ENCODE measurements at places on chromosomes 13 and 19.

DNA sequence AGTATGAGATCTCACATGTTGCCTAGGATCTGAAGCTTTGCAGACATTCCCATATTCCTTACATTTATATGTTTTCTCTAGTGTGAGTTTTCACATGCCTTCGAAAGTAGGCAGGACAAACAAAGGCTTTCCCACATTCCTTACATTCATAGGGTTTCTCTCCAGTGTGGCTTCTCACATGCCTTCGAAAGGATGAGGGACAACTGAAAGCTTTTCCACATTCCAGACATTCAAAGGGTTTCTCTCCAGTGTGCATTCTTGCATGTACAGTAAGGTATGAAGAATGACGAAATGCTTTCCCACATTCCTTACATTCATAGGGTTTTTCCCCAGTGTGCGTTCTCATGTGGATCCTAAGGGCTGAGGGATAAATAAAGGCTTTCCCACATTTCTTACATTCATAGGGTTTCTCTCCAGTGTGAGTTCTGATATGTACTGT is 14.2 kb downstream of the ZNF699 start:
- H3K4me3 ChIP-seq = no peak overlapping the region
- no peaks in the 10 kb centered on the region for H3K27me3 ChIP-seq
- peak overlapping the region; percentile 23 for H3K27ac ChIP-seq

GRCh38 chr13:106187501-106188095 is 347.9 kb downstream of the EFNB2 start:
- H3K4me1 ChIP-seq = no peaks in the 10 kb centered on the region
- H3K27ac ChIP-seq = no peak overlapping the region
- no peak for DNase-seq
- H3K36me3 ChIP-seq = no peaks in the 10 kb centered on the region

- no peaks in the 10 kb centered on the region for H3K4me1 ChIP-seq
- H3K36me3 ChIP-seq = no peaks in the 10 kb centered on the region
- no peak overlapping the region for H3K27ac ChIP-seq
- no peak overlapping the region for H3K4me3 ChIP-seq
- no peaks in the 10 kb centered on the region for H3K27me3 ChIP-seq
- no peak for DNase-seq
Measured at GRCh38 chr13:30807392-30807791, 72.0 kb downstream of the ALOX5AP start.

GRCh38 chr19:41324921-41325639 is 15.1 kb downstream of the CCDC97 start:
- H3K36me3 ChIP-seq = no peaks in the 10 kb centered on the region
- peak overlapping the region; percentile 71 for H3K4me3 ChIP-seq
- peak; percentile 79 for DNase-seq
- H3K27me3 ChIP-seq = no peaks in the 10 kb centered on the region

DNA sequence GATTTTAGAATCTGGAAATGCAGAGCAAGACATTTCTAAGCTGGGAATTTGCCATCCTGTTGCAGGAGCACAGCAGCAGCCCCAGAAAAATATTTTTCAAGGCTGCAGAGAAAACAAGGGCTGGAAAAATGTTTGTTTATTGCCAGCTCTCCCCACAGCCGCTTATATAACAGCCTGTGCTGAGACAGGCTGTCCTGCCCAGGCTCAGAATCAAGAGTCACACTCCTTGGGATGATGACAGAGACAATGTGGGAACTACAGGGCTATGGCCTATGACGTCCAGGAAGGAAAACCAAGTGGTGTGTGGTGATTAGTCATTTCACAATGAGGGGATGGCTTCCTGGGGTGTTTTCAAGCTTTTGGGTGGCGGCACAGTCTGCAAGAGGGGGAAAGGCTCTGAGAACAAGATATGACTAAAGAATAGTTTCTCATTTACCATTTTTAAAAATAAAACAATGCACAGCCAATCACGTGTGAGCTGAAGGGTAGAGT is 136.3 kb upstream of the SERP2 start:
- no peaks in the 10 kb centered on the region for H3K36me3 ChIP-seq
- DNase-seq = no peak
- H3K27ac ChIP-seq = no peak overlapping the region

DNA sequence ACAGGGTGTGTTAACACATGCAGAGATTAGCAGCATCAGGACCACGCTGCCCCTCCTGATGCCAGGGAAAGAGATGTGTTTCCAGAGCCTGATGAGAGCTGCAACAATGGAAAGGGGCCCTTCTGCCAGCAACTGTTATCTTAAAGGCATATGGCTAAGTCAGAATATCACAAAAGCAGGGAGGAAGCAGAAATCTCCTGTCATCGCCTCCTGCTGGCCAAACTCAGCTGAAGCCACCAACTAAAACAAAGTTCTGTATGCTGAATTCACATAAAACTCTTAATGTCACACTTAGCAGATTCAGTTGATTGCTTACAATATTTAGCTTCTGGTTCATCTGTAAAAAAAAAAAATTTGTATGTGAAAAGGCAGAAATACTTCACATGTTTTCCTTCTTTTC is 178.2 kb downstream of the GPC5 start:
- no peaks in the 10 kb centered on the region for H3K4me1 ChIP-seq
- no peak overlapping the region for H3K27ac ChIP-seq
- no peaks in the 10 kb centered on the region for H3K27me3 ChIP-seq
- DNase-seq = peak; percentile 71
- no peak overlapping the region for H3K4me3 ChIP-seq

DNA sequence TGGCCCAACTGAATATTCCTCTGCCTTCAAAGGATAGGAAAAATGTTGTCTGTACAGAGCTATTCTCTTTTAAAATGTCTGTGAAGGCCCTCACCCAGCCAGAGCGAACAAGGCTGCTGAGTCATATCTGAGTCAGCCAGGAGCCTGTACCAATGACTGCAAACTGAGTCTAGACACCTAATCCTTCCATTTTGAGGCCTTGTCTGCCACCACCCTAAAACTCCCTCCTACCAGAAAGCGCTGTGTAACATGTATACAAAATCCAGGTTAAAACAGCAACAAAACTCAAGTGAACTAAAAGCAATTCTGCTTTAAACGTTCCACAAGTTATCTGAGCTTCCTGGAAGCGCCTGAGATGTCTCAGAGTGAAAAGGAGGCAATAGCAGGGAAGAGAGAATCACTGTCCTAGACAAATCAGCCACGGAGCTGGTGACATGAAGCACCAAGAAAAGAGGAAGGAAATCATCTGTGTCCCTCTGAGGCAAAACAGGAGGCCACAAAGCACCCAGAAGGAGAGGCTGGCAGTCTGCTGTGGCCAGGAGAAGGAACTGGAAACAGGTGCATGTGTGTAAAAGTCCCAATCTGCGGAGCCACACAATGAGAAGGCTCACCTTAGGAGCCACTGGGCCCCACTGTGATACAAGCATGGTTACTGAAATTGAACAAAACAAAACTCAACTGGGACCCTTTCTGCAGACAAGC is 10.2 kb downstream of the DHRS12 start:
- peaks cover 12% of the 10 kb centered on the region for H3K4me1 ChIP-seq
- no peak for DNase-seq
- no peaks in the 10 kb centered on the region for H3K36me3 ChIP-seq
- no peaks in the 10 kb centered on the region for H3K27me3 ChIP-seq
- no peak overlapping the region for H3K4me3 ChIP-seq
- no peak overlapping the region for H3K27ac ChIP-seq

DNA sequence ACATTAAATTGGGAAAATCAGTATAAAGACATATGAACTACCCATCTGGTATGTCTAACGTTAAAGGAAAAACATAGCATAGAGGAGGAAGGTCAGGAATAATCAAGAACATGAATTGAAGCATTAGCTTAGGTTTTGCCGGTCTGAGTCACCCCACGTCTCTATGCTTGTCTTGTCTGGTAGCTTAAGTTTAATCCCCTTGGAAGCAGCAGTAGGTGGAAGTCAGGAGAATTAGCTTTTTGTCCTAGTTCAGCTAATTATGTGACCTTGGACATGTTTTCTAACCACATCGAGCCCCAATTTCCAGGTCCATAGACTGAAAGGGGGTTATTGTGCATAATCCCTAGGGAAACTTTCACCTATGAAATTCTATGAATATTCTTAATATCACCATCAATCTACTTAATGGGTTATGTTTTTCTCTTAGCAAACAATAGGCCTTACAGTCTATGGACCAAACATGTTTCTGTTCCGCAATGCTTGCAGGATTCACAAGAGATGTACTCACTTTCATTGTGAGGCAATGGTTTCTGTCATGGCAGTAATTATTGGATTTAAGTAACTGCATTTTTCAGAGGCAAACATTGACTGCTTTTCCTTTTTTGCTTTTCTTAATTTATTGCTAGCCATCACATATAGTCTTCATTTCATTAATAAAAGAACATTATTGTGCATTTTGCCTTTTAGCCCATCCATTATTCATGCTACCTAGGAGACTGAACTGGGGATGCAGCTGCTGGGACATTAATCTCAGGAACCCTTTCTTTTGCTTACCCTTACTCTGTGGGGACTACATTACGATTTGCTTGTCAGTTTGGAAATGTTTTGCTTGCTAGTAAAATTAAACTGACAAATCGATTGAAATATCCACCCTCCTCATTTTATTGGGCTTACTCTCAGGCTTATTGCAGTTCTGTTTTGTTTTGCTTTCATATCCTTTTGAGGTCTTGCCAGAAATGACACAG is 304.8 kb upstream of the MAB21L1 start:
- no peaks in the 10 kb centered on the region for H3K27me3 ChIP-seq
- no peak overlapping the region for H3K27ac ChIP-seq
- no peaks in the 10 kb centered on the region for H3K36me3 ChIP-seq
- no peak overlapping the region for H3K4me3 ChIP-seq
- DNase-seq = no peak

DNA sequence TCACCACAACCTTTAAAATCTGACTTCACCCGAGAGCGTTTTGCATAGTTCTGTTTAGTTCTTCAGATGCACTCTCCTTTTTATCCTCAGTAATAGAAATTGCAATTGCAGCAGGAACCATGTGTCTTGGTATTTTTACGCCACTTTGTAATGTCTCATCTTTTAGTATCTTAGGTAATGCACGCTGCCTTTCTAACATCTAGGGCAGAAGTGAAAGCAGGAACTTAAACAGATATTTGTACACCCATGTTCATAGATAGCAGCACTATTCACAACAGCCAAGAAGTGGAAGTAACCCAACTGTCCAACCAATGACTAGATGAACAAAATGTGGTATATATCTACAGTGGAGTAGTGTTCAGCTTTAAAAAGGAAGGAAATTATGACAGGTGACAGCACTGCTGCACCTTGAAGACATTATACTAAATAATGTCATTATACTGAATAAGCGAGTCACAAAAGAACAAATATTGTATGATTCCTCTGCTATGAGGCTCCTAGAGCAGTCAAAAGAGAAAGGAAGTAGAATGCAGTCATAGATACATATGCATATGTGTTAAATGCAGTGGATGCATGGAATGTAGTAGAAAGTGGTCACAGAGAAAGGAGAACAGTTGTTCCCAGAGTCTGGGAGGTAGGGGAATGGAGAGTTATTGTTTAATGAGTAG is 105.9 kb upstream of the GJB6 start:
- H3K4me1 ChIP-seq = no peaks in the 10 kb centered on the region
- no peak for DNase-seq
- H3K36me3 ChIP-seq = no peaks in the 10 kb centered on the region
- H3K27me3 ChIP-seq = no peaks in the 10 kb centered on the region
- H3K4me3 ChIP-seq = no peak overlapping the region
- no peak overlapping the region for H3K27ac ChIP-seq

DNA sequence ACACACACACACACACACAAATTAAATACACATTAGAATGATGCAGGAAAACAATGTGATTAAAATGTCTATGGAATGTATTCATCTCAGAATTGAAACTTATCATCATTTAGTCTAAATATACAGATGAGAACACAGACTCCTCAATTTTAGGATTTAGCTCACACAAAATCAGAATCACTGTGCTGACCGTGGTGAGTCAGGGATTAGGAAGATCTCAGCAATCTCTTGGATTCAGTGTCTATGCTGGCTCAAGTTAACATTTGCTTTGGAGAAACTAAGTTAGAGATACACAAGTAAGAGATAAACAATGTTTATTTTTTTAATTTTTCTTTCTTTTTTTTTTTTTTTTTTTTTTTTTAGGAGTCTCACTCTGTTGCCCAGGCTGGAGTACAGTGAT is 323.6 kb downstream of the KLF12 start:
- peaks cover 13% of the 10 kb centered on the region for H3K4me1 ChIP-seq
- H3K4me3 ChIP-seq = no peak overlapping the region
- H3K36me3 ChIP-seq = no peaks in the 10 kb centered on the region
- DNase-seq = no peak

- H3K4me1 ChIP-seq = no peaks in the 10 kb centered on the region
- no peaks in the 10 kb centered on the region for H3K36me3 ChIP-seq
- no peak overlapping the region for H3K27ac ChIP-seq
- H3K27me3 ChIP-seq = no peaks in the 10 kb centered on the region
- no peak for DNase-seq
Measured at GRCh38 chr13:36552334-36552733, 120.0 kb downstream of the CCNA1 start.

- no peaks in the 10 kb centered on the region for H3K4me1 ChIP-seq
- DNase-seq = peak; percentile 12
- H3K27me3 ChIP-seq = no peaks in the 10 kb centered on the region
- no peaks in the 10 kb centered on the region for H3K36me3 ChIP-seq
- H3K4me3 ChIP-seq = no peak overlapping the region
- no peak overlapping the region for H3K27ac ChIP-seq
Measured at GRCh38 chr13:79631051-79631659, 150.2 kb downstream of the NDFIP2 start.

DNA sequence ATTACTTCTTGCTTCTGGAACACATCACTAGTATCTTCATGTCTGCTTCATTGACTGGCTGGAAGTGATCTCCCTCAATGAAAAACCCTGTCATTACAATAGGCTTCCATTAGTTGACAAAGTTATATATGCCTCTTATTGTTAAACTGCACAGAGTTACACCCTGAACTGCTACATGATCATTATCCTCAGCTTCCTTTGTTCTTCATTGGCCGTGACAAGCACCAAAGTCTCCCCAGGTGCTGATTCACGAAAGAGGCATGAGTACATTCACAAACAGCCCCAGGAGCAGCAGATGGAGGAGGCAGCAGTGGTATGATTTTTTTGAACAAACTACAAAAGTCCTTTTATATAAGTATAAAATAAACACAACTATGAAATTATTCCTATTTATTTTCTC is 51.4 kb downstream of the VWA8 start:
- H3K27ac ChIP-seq = no peak overlapping the region
- H3K36me3 ChIP-seq = no peaks in the 10 kb centered on the region
- no peaks in the 10 kb centered on the region for H3K4me1 ChIP-seq
- H3K27me3 ChIP-seq = no peaks in the 10 kb centered on the region
- no peak for DNase-seq

DNA sequence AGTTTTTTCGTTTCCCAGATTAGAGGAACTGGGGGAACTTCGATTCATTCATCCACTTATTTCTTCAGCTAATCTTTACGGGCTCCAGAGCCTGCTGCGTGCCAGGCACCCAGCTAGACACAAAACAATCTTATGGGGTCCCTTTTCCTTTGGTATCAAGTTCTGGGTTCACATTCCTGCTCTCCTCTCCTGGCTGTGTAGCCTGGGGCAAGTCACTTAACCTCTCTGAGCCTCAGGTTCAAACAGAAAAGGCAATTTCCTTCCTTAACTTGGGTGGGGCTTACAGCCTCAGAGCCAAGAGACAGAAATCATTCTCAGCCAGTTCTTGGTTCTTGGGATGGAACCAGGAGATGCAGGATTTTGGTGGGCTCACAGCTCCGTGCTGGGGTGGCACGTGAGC is 5.9 kb downstream of the SHD start:
- H3K27ac ChIP-seq = no peak overlapping the region
- no peak for DNase-seq
- no peaks in the 10 kb centered on the region for H3K36me3 ChIP-seq

Data from GM23338 (cell line).